Central memory CD4-positive, alpha-beta T cell (primary cell): ENCODE measurements at places on chromosomes 1 and 21.

DNA sequence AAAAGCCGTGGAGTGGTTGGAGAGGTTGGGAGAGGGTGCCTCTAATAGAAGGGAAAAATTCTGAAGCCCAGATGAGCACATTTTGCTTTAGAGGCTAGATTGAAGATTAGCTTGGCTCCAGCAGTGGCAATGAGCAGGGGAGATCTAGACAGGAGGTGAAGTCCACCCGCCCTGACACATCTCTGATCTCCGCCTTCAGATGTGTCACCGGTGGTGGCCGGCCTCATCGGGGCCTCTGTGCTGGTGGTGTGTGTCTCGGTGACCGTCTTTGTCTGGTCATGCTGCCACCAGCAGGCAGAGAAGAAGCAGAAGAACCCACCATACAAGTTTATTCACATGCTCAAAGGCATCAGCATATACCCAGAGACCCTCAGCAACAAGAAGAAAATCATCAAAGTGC is 8.4 kb downstream of the SYT11 start:
- no peak for DNase-seq

DNA sequence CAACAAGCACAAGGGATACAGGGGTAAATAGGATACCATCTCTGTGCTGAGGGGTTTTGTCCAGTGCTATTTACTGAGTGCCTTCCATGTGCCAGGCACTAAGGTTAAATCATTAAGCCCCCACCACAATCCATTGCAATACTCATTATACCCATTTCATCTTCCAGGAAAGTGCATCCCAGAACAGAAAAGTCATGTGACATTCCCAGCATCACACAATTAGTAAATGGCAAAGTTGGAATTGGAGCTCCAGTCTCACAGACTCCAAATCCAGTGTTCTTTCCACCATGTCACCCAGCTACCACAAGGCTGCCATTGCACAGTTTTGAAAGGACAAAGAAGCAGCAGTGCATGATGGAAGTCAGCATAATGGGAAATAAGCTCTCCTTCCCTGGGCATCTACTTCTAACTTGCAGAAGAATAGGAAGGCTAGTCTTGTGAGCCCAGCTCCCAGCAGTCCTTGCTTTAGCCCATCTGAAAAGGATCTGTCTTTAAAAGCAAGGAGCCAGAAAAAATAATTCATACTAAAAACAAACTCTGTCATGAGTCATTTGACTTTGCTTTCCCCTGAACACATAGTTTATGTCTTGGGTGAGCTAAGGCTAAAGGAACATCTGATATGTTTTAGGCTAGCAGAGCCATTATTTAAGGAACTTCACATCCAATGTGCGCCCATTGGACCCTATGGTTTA is 111.4 kb upstream of the HOOK1 start:
- DNase-seq: no peak

DNA sequence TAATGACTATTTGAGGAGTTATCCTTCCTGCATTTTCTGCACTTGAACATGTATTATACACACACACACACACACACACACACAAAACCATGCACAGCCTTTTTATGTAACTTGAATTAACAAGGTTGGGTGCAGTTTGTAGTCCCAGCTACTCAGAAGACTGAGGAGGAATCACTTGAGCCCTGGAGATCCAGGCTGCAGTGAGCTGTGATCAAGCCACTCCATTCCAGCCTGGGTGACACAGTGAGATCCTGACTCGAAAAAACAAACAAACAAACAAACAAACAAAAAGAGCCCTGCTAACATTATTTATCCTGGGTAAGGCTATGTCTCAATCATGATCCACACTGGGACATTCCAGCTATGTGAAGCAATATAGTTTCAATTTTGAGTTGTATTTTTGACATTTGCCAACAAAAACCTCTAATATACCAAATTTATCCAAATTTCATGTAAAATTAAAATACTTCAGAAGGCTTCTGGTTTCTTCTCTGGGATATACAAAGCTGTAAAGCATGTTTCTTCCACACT is 156.8 kb downstream of the NTPCR start:
- no peak for DNase-seq

GRCh38 chr1:211939876-211940468 is 95.4 kb downstream of the INTS7 start:
- DNase-seq: no peak

GRCh38 chr1:234546890-234547788 is 62.8 kb downstream of the IRF2BP2 start:
- DNase-seq: no peak

- no peak for DNase-seq
These were observed 212.7 kb downstream of the ZP4 start for GRCh38 chr1:237677979-237678378.

DNA sequence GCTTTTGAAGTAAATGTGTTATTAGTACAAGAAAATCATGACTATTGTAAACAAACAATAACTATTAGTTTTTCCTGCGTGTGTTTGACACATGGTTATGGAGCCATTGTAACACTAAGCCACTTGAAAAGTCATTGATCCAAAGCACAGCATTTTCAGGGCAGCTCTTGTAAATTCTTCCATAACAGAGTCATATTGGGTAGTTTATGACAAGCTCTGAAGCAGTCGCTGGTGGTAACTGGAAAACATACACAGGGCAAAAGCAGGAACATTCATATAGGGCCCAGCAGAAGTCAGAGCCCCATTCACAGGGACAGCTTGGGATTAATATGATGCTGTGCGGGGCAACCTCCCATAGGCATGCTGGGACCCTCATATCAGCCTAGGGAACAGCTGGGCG is 483.2 kb upstream of the PTBP2 start:
- no peak for DNase-seq

GRCh38 chr21:41701749-41702148 is 65.1 kb downstream of the RIPK4 start:
- no peak for DNase-seq

GRCh38 chr1:170704256-170704655 is 40.3 kb downstream of the PRRX1 start:
- no peak for DNase-seq

DNA sequence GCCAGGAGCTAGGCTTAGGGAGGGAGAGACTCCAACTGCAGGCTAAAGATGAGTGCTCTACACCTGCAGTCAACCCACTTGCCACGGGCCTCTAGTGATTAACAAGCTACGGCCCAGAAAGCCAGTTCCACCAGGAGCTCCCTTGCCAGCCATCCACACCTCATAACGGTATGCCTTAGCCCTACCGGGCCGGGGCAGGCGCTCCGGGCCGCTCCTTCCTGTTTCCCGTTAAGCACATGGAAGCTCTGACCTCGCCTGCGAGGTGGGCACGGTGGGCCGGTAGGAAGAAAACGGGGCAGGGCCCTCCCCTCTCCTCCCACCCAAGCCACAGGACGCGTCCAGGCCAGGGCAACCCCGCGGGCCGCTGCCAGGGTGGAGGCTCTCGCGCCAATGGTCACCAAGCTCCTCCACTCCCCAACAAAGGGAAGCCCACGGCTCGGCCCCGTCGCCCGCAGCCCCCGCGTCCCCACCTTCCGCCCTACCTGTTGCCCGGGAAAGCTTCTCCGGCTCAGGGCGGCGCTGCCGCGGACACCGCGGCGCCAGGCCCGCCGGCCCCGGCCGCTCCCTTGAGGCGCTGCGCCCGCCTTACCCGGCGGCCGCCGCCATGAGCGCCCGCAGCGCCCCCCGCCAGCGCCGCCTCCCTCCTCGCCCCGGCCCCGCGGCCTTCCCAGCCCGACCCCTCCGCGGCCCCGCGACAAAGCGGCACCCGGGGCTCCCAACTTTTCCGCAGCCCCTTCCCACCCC is 627 bp downstream of the CERS2 start:
- DNase-seq: peak; percentile 25

- DNase-seq: no peak
These were observed 19.9 kb downstream of the FOXO6 start for GRCh38 chr1:41380979-41381691.

- DNase-seq: no peak
These were observed 1.3 kb downstream of the PLD5 start for GRCh38 chr1:242522996-242523718.

- no peak for DNase-seq
These were observed 10.3 kb upstream of the SMYD3 start for GRCh38 chr1:246517391-246517790.

- DNase-seq: no peak
These were observed 239.7 kb downstream of the SMYD3 start for GRCh38 chr1:246267426-246267825.

GRCh38 chr1:29248409-29248808 is 12.1 kb downstream of the PTPRU start:
- no peak for DNase-seq

DNA sequence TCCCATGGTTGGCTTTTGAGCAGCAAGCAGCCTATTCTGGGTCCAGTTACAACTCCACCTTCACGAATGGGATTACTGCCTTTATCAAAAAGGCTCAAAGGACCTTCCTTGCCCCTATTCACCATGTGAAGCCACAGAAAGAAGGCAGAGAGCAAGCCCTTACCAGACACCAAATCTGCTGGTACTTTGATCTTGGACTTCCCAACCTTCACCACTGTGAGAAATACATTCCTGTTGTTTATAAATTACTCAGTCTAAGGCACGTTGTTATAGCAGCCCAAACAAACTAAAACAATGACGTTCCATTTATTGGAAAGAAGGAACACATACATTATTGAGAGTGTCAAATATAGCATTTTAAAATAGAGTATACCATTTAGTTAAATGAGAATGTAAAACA is 1557.9 kb downstream of the PLA2G4A start:
- no peak for DNase-seq

- DNase-seq: no peak
These were observed 18.1 kb downstream of the CITED4 start for GRCh38 chr1:40844079-40844478.

- peak; percentile 95 for DNase-seq
These were observed 362 bp upstream of the DYNLT4 start for GRCh38 chr1:44807364-44808062.

- DNase-seq: no peak
These were observed 416.4 kb downstream of the PTBP2 start for GRCh38 chr1:97137862-97138514.

DNA sequence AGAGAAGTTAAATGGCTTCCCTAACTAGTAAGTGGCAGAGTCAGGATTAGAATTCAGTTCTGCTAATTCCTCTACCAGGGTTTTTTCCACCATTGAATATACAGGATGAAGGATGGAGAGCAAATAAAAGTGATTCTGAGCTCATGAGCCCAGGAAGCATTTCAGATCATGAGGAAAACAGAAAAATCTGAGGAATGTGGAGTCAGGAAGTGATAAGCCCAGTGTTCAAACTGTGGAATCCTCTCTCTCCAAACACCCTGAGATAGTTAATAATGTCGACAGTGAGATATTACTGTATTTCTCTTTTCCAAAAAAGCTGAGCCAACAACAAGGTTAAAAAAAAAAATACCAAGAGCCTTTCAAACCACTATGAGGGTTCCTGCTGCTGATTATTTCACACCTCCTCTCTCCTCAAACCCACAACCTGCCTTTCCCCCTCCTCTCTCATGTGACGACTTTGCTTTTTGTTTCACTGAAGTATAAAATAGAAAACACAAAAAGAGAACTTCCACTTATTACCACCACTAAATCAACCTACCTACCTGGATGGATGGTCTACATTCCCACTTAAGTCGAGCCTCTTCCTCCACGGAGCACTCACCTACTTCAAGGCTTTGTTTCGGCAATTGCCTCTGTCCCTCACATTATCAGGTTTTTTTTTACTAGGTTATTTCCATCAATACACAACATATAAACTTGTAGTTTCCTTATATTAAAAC is 8.9 kb downstream of the SLAMF1 start:
- DNase-seq: peak; percentile 85

- DNase-seq: no peak
These were observed 926 bp downstream of the POU3F1 start for GRCh38 chr1:38045401-38046332.

DNA sequence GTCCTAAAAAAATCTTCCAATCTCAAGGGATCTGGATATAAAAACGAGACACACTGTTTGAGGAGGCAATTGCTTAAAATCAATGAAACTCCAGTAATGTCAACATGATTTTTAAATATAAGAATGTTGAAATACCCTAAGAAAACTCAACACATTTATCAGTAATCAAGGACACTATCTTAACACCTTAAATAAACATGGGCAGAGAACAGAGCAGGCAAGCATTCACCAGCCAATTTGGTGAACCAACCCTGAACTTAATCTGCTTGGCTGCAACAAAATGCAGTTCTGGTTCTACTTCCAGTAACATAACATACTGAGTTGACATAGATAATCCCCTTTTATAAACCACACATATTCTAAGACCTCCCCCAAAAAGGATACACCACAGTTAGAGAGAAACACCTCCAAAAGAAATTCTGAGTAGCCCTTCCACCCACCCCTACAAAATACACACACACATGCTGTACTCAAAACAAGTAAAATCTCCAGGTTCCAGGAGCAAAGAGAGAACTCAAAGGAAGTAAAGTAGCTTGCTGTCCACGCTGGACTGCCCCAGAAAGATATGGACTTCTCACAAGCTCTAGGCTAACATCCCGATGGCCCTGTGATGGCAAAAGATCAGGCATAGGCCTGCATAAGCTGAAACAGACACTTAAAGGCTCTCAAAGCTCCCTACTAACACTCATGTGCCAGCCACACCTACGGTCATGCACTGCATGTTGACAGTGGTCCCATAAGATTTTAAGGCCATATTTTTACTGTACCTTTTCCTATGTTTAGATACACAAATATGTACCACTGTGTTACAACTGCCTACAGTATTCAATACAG is 30.5 kb downstream of the TP53BP2 start:
- no peak for DNase-seq

DNA sequence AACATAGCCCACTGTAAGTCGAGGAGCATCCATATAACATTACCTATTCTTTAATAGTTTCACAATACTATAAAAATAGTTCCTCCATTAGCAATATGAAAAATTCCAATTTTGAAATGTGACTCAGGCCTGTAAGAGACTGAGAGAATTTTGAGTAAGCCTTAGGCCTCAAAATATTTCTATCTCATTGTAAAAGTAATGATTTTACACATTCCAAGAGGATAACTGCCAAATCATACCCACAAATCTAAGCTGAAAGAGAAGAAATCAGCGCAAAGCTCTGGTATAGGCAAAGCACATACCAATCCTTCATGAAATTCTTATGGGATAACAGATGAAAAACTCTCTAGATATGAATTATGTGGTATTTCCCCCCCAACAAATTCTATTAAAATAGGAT is 144.1 kb downstream of the CDC42BPA start:
- no peak for DNase-seq

GRCh38 chr1:212531267-212531666 is 77.3 kb upstream of the ATF3 start:
- DNase-seq: no peak

DNA sequence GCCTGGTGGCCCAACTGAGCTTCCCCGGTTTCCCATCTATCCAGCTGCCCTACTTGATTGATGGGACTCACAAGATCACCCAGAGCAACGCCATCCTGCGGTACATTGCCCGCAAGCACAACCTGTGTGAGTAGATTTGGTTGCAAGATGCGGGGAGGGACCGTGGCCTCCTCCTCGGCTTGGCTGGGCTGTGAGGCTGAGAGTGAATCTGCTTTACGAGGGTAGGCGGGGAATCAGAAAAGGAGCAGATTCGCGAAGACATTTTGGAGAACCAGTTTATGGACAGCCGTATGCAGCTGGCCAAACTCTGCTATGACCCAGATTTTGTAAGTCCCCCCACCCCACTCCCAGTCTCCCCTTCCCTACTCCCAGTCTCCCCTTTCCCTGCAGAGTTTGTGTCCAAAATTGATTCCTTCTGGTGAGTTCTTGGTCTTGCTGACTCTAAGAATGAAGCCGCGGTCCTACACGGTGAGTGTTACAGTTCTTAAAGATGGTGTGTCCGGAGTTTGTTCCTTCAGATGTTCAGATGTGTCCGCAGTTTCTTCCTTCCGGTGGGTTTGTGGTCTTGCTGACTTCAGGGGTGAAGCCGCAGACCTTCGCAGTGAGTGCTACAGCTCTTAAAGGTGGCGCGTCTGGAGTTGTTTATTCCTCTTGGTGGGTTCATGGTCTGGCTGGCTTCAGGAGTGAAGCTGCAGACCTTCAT is 1.5 kb downstream of the GSTM2 start:
- DNase-seq: no peak
